ENCODE measurements at places on chromosomes 13 and 19.
A peak's percentile ranks its signal among the peaks of the same experiment; 100 is the strongest.

- no peak for DNase-seq
These were observed 5.5 kb upstream of the PRTN3 start for GRCh38 chr19:835210-835810.

GRCh38 chr19:18606281-18607225 lies at the start of gene CRLF1:
TSS of gene CRLF1 (minus strand) at chr19:18606799. CDS start at chr19:18606656, 143 bp downstream.
- no peak for DNase-seq

DNA sequence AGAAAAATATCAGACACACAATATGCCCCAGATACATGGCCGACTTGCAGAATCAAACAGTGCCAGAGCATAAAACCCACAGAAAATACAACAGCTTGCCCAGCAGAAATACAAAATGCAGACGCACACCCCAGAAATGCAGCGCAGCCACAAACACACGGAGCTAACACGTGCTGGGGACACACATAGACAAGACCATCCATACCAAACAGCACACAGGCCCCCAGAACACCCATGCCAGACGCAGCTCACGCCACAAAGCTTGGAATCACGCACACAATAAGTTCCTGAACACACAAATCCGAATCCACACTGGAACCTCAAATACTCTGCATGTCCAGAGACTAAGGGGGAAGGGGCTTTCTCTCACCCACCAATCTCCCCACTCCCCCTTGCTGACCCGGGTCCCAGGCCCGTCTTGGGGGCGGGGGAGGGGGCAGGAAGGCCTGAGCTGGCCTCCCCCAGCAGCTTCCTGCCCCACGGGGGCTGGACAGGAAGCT lies 17.2 kb downstream of the CCDC97 start:
- DNase-seq, result no peak

GRCh38 chr13:108940121-108940520 lies 310.7 kb downstream of the MYO16 start:
- no peak for DNase-seq

DNA sequence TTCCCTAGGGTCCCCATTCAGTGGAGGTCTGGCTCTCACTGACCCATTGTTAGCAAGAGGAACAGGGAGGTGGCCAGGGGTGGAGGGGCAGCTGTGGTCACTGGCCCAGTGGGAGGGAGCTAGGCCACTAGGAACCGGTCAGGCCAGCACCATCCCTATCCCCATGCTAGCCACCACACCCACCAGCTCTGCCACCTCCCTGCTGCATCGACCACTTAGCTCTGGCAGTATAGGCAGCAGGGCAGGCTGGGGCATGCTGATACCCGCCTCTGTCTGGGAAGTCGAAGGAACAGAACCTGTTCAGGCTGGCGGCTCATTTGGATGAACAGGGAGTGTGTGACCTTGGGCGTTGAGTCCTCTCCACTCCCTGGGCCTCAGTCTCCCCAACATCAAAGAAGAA lies 4.7 kb downstream of the PPP1R13L start:
- peak; percentile 44 for DNase-seq

DNA sequence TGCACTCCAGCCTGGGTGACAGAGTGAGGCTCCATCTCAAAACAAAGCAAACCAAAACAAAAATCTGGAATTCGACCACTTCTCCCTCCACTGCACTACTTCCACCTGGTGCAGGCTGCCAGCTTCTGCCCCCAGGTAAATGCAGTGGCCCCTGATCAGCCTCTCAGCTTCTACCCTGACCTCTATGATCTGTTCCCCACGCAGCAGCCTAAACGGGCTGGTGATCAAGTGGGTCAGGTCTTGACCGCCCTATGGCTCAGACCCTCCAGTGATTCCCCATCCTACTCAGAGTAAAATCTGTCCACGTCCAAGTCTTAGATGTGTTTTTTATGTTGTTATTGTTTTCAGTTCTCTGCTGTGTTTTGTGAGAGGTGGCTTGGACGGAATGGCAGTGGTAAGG lies 163.9 kb downstream of the KCTD15 start:
- DNase-seq, result no peak

DNA sequence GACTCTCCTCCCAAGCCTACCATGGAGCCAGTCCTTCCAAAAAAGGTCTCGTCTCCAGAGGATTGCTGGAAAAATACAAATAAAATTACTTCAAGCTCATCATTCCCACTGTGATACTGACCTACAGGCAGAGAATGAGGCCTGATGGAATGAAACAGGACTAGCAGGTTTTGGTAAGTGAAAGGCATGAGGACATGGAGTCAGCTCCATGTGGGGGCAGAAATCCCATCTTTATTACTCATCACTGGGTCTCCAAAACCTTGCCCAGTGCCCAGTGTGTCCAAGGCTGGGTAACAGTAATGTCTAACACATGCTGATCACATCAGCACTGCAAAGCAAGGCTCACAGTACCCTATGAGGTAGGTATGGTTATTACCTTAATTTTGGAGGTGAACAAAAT lies 235.4 kb downstream of the DNAJC15 start:
- no peak for DNase-seq

- no peak for DNase-seq
These were observed 9.0 kb downstream of the MICU2 start for GRCh38 chr13:21594715-21595545.

DNA sequence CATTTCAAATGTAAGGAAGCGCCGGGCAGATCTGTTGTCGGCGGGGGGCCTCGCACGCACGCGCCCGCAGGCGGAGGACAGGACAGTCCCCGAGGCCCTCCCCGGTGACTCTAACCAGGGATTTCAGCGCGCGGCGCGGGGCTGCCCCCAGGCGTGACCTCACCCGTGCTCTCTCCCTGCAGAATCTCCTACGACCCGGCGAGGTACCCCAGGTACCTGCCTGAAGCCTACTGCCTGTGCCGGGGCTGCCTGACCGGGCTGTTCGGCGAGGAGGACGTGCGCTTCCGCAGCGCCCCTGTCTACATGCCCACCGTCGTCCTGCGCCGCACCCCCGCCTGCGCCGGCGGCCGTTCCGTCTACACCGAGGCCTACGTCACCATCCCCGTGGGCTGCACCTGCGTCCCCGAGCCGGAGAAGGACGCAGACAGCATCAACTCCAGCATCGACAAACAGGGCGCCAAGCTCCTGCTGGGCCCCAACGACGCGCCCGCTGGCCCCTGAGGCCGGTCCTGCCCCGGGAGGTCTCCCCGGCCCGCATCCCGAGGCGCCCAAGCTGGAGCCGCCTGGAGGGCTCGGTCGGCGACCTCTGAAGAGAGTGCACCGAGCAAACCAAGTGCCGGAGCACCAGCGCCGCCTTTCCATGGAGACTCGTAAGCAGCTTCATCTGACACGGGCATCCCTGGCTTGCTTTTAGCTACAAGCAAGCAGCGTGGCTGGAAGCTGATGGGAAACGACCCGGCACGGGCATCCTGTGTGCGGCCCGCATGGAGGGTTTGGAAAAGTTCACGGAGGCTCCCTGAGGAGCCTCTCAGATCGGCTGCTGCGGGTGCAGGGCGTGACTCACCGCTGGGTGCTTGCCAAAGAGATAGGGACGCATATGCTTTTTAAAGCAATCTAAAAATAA lies 18.2 kb downstream of the IL17D start:
- peak; percentile 22 for DNase-seq

DNA sequence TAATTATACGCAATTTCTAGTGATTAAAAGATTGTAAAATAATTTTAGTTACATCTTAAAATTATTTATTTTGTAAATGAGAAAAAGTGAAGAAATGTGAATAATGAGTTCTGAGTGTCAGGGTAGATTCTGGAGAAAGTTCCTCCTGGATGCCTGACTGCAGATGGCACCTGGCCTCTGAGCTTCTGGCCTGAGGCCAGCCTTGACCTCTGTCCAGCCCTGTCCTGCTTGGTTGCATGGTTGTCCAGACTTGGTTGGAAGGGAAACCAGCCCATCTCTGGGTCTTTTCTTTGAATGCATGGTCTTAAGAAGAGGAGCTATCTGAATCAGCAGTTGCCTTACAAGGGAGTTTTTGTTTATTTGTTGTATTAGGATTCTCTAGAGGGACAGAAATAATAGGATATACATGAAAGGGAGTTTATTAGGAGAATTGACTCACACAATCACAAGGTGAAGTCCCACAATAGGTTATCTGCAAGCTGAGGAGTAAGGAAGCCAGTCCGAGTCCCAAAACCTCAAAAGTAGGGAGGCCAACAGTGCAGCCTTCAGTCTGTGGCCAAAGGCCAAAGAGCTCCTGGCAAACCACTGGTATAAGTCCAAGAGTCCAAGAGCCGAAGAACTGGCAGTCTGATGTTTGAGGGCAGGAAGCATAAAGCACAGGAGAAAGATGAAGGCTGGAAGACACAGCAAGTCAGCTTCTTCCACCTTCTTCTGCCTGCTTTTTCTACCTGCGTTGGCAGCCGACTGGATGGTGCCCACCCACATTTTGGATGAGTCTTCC lies 385.8 kb downstream of the ZNF536 start:
- DNase-seq, result no peak

GRCh38 chr13:48489666-48490065 lies 43.2 kb downstream of the RCBTB2 start:
- DNase-seq, result no peak

DNA sequence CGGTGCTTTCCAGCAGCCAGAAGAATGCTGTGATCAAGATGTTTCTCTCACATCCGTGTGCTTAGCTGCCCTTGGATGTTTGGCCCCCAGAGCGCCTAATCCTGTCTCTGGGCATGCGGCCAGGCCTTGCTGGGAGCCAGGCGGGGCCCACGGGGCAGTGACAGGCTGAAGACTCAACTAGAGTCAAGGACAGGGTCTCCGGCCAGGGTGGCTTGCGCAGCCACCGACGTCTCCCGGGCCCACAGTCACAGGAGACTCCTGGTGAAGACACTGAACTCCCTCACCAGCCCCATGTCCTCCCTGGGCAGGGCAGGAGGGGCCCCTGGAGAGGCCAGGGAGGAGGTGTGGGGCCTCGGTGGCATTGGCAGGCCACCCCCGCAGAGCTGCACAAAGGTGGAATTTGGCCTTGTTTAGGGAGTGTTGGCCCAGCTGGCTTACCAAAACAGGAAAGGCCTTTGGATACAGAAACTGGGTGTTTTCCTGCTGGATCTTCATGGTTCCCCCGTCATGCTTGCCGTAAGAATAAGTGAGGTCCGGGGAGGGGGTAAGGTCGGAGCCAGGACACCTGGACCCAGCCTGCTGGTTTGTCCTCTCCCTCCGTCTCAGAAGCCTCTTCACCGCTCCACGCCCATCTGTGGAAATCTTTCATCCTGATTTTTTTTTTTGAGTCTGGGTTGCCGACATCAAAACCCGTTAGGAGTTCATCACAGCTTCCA lies 10.0 kb upstream of the NDUFS7 start:
- no peak for DNase-seq

DNA sequence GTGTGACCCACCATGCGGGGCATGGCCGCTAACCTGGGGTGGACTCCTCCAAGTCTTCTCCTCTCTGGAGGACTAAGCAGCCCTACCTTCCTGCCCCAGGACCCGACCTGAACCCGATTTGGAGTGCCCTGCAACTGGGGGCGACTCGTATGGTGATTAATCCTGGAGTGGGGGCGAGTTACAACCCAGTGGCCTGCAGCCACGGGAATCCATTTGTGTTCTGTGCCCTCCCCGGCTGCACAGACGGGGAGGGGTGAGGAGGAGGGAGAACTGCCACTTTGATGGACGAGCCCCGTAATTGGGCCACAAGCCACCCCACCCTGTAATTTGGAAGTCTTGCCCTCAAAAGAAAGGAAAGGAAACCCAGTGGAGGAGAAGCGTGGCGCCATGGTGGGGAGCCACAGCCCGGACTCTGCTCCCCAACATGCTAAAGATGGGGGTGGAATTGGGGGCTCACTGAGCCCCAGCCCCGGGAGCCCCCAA lies 18.0 kb downstream of the PRR36 start:
- no peak for DNase-seq

DNA sequence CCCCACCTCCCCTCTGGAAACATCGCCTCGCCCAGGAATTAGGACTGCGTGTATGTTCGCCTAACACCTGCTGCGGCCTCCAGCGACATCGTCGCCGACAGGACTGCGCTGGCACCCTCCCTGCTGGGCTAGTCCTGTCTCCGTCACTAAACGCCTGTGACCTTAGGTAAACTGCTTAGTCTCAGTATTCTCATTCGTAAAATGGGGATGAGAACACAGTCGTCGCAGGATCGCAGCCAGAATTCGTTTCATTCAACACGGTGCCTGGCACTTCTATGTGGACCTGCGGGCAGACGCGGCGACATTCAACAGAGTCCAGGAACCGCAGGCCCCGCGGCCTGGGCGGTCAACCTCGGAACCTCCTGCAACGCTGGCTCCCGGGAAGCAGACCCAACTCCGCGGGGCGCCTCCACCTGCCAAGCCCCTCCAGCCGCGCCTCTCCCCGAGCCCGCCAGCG lies 485 bp downstream of the CRYL1 start:
- DNase-seq, result no peak

DNA sequence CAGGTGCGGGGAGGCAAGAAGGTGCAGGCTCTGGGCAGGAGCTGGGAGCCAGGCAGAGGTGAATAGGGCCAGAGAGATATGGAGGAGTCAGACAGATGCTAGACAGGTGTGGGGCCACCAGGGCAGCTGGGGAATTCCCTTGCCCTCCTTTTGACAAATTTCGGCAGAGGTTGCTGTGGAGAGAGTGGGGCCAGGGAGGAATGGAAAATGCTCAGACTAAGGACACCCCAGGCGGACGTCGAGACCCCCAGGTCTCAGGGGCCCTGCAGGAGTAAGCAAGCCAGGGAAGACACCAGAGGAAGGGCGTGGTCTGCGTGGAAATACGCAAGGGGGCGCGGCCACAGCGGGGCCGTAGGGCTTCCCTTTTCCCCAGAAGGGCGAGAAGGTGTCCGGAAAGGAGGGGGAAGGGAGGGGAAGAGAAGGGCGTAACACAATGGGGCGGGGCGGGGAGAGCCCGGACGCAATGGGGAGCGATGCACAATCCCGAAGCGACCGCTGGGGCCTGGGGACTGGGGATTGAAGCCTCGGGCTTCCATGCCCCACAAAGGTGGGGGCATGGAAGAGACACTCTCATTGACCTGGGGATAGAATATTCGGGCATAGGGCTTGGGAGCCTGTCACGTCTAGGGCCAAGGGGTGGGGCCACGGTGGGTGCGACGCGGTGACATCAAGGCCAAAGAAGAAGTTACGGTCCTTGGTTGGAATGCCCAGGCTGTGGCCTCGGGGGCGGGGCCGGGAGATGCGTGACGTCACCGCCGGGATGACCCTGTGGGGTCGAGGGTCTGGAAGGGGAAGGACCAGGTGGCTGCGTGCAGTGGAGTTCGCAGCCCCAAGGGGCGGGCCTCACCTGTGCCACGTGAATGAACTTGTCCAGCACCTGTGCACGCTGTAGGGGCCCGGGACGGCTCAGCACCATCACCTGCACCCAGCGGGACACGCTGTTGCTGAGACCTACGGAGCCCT lies 8.2 kb downstream of the RASGRP4 start:
- DNase-seq, result peak; percentile 34

DNA sequence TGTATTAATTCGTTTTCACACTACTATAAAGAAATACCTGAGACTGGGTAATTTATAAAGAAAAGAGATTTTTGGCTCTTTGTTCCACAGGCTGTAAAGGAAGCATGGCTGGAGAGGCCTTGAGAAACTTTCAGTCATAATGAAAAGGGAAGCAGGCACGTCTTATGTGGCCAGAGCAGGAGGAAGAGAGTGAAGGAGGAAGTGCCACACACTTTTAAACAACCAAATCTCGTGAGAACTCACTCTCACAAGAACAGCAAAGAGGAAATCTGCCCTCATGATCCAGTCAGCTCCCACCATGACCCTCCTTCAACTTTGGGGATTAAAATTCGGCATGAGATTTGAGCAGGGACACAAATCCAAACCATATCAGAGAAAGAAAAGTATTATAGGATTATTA lies 1255.9 kb upstream of the MIR17HG start:
- DNase-seq, result no peak

Data from NCI-H510A treated with DMSO at 0.1 percent for 48 hours (cell line).